ENCODE measurements at places on chromosomes 4 and X.

GRCh38 chrX:133989490-133989889 is 4.1 kb upstream of the GPC3 start:
- DNase-seq: no peak

DNA sequence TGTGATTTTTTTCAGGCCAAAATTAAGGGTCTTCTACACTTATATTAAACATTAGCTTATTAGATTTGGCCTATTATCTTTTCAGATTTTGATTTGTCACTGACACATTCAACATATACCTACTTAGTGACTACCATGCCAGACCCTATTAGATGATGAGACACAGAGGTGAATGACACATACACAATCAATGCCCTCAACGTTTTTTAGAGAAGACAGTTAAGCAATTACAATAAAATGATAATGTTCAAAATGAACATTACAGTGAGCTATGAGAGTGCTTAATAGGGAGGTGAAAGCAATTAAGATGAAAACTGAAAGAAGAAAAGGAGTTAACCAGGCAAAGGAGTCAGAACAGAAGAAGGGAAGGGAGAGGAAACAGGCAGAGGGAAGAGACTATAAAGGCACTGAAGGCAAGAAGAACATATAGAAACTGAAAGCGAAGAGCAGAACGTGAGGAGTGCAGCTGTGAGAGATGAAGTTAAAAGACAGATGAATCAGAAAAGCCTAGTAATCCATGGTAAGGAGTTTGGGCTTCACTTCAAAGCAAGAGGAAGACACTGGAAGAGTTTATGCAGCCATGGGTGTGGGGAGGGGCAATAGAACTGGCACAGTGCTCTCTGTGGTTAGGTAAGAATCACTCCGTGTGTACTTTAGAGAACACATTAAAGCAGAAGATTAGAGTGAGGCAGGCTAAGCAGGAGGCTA is 119.0 kb downstream of the REELD1 start:
- DNase-seq: peak; percentile 91

DNA sequence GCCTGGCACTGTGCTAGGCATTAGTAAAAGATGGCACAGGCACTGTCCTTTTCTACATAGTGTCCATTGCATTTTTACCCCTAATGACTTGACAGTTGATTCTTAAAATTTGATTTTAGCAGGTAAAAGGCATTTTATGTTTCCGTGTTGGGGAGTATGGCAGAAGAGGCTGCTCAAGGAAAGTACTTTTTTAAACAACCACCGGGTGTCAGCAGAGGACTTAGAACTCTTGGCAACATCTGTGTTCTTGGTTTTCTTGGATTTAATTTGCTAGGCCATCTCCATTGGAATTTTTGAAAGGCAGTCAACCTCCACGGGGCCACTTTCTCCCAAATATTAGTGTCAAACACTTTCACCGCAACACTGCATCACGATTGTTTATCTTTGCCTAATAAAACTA is 102.9 kb downstream of the TSPAN7 start:
- peak; percentile 10 for DNase-seq

- DNase-seq: peak; percentile 75
Measured at GRCh38 chr4:168758351-168758876, 251.6 kb downstream of the CBR4 start.

DNA sequence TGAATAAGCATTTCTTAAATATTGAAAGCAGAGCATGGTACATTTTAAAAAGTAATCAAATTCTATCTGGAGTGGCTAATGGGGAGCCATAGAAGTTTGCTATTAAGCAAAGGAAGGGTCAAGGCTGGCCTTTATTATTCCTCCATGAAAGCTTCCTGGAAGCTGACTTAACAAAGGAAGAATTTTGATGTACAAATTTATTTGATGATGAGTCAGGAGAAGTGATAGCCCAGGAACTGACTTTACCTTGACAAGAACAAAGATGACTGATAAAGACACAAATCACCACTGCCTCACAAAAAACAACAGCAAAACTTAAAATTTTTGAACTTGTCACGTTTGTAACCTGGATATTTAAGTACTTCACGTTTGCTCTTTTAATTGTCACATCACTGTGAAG is 872.1 kb downstream of the PCDH7 start:
- peak; percentile 29 for DNase-seq

GRCh38 chrX:44155126-44155525 is 181.9 kb upstream of the NDP start:
- no peak for DNase-seq

GRCh38 chr4:147044241-147044640 is 98.6 kb upstream of the TTC29 start:
- no peak for DNase-seq
